Renal pelvis (tissue), 12 donors: ENCODE measurements at places on chromosomes 12 and 14.
A peak's percentile ranks its signal among the peaks of the same experiment; 100 is the strongest.

DNA sequence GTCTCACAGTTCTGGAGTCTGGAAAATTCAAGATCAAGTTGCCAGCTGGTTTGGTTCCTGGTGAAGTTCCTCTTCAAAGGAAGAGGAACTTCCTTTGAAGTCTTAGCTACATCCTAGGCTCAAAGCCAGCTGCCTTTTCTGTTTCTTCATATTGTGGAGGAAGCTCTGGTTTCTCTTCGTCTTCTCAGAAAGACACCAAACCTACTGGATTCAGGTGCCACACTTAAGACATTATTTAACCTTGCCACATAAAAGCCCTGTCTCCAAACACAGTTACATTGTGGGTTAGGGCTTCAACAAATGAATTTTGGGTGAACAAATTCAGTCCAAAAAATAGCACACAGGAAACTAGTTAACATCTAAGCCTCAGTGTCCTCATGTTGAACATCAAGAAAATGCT, 1019.8 kb downstream of the GALC start:
- no peak for DNase-seq

- DNase-seq: no peak
Observed at GRCh38 chr12:46926526-46926925, 100.7 kb upstream of the SLC38A4 start.

- DNase-seq: no peak
Observed at GRCh38 chr12:102144221-102144620, 24.2 kb downstream of the PARPBP start.

- DNase-seq: no peak
Observed at GRCh38 chr12:23847857-23848256, 101.6 kb downstream of the SOX5 start.

- no peak for DNase-seq
Observed at GRCh38 chr12:97038834-97039233, 131.8 kb downstream of the NEDD1 start.

GRCh38 chr14:92391726-92392125, 68.8 kb downstream of the SLC24A4 start:
- DNase-seq: no peak

- no peak for DNase-seq
Observed at GRCh38 chr14:24366413-24366720, 1.6 kb upstream of the NFATC4 start.

- DNase-seq: no peak
Observed at GRCh38 chr12:24970177-24970576, 21.3 kb upstream of the BCAT1 start.

DNA sequence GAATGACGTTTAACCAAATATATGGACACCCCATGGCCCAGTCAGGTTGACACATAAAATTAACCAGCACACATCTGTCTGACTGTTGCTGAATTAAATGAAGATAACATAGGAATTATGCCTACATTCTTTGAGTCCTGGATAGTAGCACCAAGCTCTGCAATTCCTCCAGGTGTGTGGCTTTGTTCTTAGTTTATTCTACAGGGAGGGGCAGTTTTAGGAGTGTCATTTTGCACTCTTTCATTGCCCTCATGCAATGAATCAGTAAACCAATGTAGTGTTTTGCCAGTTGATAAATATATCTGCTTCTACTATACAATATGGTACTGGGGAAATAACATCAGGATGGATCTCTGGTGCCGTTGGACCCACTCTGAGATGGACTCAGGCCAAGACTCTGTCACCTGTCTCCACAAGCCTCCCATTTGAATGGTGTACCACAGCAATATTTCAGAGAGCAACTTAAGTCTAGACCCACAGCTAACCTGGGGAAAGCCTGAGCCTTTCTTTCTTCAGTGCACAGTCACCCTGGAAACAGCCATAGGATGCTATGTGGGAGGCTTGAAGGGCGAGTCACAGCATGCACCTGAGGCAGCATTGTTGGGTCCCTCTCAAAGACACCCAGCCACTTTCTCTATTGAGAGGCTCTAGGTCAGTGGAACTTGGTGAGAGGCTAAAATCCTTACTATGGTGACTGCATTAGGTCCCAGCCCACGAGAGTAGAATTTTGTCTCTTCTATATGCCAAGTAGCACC, 73.2 kb downstream of the ANO4 start:
- DNase-seq: no peak

GRCh38 chr14:64637735-64638473, 66.3 kb upstream of the PLEKHG3 start:
- no peak for DNase-seq

GRCh38 chr12:19144985-19145384, 15.5 kb downstream of the PLEKHA5 start:
- no peak for DNase-seq

DNA sequence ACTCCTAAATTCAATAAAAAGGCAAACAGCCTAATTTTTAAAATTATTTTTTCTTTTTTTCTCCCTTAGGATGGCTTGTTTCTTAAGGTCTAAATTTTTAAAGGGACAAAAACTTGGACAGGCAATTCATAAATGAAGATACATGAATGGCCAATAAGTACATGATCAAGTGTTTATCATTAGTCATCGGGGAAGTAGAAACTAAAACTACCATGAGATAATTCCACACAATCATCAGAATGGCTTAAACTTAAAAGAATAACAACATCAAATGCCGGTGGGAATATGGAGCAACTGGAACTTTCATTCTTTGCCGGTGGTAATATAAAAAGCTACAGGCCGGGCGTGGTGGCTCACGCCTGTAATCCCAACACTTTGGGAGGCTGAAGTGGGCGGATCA, 29.1 kb downstream of the MOK start:
- DNase-seq: no peak

DNA sequence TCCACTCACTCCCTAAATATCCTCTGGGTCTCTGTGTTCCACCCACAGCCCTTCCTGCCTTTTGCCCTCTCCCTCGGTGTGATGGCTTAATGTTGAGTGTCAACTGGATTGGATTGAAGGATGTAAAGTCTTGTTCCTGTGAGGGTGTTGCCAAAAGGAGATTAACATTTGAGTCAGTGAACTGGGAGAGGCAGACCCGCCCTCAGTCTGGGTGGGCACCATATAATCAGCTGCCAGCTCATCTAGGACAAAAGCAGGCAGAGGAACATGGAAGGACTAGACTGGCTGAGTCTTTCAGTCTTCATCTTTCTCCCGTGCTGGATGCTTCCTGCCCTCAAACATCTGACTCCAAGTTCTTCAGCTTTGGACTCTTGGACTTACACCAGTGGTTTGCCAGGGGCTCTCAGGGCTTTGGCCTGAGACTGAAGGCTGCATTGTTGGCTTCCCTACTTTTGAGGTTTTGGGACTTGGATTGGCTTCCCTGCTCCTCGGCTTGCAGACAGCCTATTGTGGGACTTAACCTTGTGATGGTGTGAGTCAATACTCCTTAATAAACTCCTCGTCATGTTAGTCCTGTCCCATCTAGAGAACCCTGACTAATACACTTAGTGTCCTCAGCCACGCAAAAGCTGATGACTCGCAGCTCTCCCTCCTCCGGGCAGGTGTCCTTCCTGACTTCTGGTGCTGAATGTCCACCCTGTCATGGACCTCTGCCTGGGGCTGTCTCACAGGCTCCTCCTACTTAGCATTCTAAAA, 5.9 kb downstream of the DGLUCY start:
- no peak for DNase-seq

DNA sequence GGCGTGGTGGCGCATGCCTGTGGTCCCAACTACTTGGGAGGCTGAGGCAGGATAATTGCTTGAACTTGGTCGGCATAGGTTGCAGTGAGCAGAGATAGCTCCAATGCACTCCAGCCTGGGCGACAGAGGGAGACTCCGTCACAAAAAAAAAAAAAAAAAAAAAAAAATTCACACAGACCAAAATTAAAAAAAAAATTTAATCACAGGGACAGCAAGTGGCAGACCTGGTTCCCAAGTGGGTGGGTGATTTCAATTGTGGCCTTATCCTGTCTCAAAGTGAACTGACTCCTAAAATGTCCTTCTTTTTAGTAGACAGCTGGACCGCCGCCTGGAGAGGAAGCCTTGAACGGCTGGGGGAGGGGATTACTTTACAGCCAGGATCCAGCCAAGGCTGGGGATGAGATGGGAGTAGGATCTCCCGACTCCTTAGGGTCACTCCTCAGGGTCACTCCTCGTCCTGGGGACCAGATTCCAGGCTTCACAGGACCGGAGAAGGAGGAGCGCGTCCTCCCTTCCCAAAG, 1.5 kb upstream of the KCNH3 start:
- DNase-seq: no peak

DNA sequence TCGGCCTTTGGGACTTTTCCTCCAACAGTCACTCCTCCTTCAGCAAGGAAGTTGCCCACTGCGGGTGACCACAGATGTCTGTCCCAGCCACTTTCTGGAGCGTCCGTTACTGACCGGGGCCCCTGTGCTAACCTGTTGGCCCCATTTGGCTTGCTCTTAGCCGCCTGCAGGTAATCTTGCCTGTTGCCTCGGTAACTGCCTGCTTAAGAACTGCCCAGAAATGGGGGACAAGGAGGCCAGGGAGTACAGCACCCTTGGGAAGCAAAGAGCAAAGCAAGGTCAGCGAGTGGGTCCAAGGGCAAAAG, 338.8 kb upstream of the SFSWAP start:
- DNase-seq: no peak

DNA sequence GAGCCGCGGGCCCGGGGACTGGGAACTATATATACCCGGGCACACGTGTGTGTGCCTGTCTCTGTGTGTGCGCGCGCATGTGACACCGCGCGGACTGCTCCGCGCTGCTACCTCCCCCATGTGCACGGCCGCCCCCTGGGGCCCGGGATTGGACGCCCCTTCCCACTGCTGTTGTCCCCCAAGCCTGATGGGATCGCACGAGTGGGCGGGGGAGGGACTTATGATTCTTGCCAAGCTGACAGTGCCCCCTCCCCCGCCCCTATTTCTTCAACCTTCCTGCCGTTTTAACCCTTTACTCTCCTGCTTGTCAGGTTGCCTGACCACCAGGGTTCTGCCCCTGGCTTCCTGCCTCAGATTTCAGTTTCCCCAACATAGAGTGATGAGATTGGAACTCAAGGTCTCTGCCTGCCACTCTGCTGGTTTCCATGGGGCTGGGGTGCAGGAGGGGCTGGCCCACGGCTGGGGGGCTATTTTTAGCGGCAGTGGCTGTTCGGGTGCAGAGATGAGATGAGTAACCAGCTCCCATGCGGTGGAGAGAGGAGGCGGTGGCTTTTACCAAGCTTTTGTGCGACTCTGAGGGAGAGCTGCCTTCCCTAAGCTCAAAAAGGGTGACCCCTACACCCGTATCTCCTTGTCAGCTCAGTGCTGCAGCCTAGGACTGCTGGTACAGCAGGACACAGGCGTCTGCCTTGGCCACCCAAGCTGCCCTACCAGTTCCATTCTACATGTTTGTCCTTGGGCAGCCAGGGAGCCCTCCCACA, at the start of gene DDN:
Gene DDN (minus strand): TSS at position 5 of the 761 bp plus-strand sequence. CDS start 88 bp downstream, outside the sequence.
- no peak for DNase-seq

DNA sequence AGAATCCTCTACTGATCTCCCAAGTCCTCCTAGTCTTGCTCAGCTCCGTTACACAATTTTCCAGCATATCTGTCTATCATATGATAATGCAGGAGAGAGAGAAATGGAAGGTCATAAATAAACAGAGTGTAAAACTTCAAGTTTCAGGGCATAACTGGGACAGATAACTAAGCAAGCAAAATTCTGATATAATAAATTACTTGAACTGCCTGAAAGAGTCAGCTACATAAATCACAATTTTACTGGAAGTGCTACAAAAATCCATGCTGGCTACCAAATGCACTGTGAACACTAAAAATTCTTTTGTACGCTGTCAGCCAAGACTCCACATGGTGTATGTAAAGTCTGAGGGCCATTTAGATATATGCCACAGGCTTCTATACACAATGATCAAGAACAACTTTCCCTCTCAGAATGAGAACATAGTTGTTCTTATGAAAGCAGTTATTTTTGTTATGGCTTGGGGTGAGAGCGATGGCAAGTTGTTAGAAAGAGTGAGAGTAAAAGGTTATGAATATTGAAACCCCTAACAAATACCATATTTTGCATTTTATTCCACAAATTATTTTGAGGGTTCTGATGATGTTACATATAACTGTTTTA, 41.1 kb downstream of the GRIP1 start:
- peak; percentile 35 for DNase-seq

GRCh38 chr12:54053751-54054741, at the start of gene HOXC4:
Gene HOXC4, plus strand, starts transcription at chr12:54053835. Its CDS starts 88 bp downstream, at chr12:54053923.
- DNase-seq: peak; percentile 96

GRCh38 chr12:59886131-59886733, 290.4 kb downstream of the SLC16A7 start:
- DNase-seq: no peak

DNA sequence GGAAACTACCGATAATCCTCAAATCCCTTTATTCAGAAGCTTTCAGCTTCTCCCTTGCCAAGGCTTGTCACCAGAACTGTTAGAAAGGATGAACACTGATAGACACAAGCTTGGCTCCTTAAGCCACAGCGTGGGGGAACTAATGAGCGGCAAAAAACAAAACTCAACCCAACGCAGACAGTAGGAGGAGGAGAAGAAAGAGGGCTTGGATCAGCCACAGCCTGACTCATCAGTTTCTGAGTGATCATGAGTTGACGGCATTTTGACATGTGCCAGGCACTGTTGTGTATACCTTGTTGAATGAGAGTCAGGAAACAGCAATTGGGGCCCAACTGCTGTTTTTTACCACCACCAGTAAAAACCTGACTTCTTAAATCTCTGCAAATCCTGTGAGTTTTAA, 23.7 kb downstream of the PLXNC1 start:
- no peak for DNase-seq

DNA sequence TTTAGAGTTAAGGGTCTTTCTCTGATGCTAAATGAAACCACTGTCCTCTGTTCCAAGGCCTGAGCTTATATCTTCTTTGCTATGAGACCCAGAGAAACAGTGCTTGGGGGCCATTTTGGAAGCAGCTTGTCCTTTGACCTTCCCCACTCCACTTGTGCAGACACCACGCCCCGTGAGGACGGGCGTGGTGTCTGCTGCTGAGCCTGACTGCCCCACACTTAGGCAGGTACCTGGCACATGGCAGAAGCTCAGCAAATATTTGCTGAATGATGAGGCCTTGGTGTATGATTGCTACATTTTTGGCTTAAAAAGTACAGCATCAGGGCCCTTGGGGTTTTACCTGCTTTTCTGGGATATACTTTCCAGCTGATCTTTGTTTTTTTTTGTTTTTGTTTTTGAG, 69.9 kb downstream of the RASSF3 start:
- DNase-seq: no peak

DNA sequence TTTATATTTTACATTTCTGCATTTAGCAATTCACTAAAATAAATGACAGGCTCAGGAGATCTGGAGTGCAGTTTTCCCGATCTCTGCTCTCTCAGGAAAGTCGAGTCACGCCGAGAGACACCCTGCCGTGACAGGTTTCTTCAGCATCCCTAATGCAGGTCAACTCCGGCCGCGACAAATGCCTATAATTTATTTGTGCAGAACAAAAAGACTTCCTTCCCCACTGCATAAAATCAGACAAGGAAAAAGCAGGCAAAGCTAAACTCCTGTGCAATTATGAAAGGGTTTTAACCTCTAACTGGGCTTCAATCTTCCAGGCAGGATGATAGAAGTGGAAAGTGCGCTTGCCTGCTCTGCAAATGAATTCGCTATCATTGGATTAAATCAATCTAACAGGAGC, 28.1 kb downstream of the SPRING1 start:
- DNase-seq: no peak

- no peak for DNase-seq
Observed at GRCh38 chr12:113831016-113831415, 135.1 kb downstream of the RBM19 start.

GRCh38 chr12:61676520-61676919, 583.7 kb upstream of the USP15 start:
- no peak for DNase-seq
